Naive thymus-derived CD8-positive, alpha-beta T cell (primary cell): ENCODE measurements at places on chromosomes 16 and 17. TPM values are rescaled to one million over a fixed set of nuclear protein-coding genes. Genes with fewer than 3 reads are reported as not detected.
A peak's percentile ranks its signal among the peaks of the same experiment; 100 is the strongest.

RHBDL3 gene
- not detected for total RNA-seq

USP32 gene
- 35.9 TPM for total RNA-seq

DNA sequence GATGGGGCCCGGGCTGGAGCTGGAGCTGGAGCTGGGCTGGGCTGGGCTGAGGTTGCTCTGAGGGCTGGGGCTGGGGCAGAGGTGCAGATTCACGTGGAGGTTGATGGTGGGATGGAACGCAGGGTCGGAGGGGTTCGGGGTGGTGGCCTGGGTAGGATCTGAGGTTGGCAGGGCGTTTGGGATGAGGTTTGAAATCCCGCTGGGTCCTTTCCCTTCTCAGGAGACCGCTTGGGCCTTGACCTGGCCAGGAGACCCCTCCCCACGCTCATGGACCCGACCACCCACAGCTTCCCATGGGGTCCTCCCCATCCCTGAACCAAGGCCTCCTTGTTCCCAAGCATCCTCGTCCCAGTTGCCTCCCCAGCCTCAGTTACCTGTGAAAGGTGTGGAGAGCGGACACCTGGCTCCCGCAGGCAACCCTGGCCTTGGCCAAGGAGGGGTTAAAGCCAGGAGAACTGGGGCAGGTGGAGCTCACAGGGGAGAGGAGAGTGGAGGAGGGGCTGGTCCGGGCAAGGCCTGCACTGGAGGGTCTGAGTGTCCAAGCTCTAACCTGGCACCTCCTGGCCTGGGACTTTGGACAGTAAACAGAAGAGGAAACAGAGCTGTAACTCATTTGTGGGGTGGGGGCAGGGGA, at the start of gene ASGR2:
Gene ASGR2, minus strand, starts transcription at position 582 of the 634 bp plus-strand sequence. CDS start 582 bp downstream, outside the sequence.
- DNase-seq: no peak
- H3K4me3 ChIP-seq: no peak within 1 kb of the TSS
- H3K27me3 ChIP-seq: peaks cover 9% of the 10 kb centered on the region
- H3K27ac ChIP-seq: no peak within 1 kb of the TSS

DNA sequence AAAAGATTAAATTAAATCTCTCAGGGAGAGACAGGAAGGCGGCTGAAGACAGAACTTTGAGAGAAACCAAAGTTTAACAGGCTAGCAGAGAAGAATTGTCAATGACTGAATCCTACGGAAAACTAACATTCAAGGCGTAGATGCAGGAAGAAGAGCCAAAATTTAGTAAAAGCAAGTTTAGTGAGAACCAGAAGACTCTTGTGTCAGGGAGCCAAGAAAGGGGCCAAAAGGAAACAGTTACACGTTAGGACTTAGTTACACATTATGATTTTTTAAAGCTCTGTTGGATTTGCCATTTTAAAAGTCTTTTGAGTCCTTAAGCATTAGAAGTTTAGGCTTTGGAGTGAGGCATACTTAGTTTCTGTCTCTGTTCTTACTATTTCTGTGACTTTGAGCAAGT, 164.6 kb downstream of the CHD9 start:
- no peak overlapping the region for H3K4me3 ChIP-seq
- no peak for DNase-seq
- no peak overlapping the region for H3K27ac ChIP-seq
- H3K4me1 ChIP-seq: no peaks in the 10 kb centered on the region
- H3K36me3 ChIP-seq: peaks cover 4% of the 10 kb centered on the region

DNA sequence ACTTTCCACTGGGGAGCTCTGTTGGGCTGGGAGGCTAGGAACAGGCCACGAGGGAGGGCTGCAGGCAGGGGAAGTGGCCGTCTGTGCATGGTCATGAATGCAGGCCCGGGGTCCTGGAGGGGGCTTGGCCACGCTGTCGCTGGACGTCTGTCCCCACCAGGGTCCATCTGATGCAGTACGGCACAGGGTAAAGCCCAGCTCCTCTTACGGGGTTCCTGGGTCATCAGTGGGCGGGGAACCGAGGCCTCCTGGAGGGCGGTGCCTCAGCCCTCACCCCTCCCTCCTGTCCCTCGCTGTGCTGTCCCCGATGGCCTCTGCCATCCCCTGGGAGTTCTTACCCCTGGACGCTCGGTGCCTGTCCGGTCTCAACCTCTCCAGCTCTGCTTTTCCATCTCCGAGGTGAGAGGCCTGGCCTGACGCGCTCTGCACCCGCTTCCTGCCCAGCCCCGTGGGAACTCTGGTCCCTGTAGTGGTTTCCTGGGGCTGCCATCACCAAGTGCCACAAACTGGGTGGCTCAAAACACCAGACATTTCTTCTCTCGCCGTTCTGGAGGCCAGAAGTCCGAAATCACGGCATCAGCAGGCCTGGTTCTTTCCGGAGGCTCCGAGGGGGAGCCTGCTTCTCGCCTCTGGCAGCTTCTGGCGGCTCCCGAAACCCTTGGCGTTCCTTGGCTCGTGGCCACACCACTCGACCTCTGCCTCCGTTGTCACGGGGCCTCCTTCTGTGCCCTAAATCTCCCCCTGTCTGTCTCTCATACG, 182.8 kb downstream of the SEC14L1 start:
- H3K27me3 ChIP-seq: no peaks in the 10 kb centered on the region
- H3K27ac ChIP-seq: peak overlapping the region; percentile 81
- peaks cover 32% of the 10 kb centered on the region for H3K4me1 ChIP-seq
- DNase-seq: peak; percentile 54
